ENCODE measurements at places on chromosomes 3 and 15. TPM values are rescaled to one million over a fixed set of nuclear protein-coding genes. Genes with fewer than 3 reads are reported as not detected.

DNA sequence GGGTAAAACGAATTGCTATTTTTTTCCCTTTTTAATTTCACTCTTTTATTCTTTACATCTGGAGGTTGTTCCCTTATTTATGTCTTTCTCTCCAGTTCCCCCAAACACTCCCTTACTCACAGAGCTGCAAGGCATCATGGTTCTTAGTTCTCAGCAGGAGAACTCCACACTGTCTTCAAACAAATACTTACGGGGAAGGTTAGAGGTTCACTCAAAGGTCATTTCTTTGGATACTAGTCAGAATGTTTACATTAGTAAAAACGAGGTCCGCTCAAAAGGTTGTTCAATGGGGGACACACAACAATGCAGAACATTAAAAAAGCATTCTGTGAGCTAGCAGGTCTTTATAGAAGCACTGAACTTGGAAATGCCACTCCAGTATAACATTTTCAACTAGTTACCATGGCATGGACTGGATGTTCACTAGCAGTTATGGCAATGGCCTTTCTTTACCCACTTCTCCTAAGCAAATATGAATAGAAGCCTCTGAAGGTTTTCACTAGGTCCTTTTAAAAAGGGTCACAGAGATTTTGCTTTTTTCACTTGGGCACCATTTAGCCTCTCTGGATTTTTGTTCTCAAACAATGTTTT is 201.7 kb downstream of the MEIS2 start:
- H3K27ac ChIP-seq, result no peak overlapping the region
- no peaks in the 10 kb centered on the region for H3K27me3 ChIP-seq
- no peak overlapping the region for H3K4me3 ChIP-seq
- no peaks in the 10 kb centered on the region for H3K4me1 ChIP-seq
- no peaks in the 10 kb centered on the region for H3K36me3 ChIP-seq
- DNase-seq, result no peak

- no peak overlapping the region for H3K27ac ChIP-seq
- no peak for DNase-seq
These were observed 26.8 kb upstream of the THBS1 start for GRCh38 chr15:39553947-39554693.

DNA sequence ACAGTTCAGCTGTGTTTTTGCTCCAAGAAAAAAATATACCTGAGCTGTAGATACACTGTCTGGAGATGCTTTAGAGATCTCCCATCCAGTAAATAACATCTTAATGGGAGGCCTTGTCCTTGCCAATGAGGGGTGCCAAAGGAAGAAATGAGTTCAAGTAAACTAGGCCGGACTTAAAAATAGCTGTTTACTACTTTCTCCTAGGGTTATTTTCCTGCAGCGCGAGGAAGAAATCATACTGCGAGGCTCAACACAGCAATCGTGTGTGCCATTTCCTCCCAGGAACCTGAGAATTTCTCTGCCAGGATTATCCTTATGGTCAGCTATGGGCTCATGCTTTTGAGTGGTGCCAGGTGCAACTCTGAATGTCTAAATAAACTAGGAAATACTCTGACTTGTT is 71.9 kb downstream of the CMTM8 start:
- no peak overlapping the region for H3K4me3 ChIP-seq
- no peak overlapping the region for H3K27ac ChIP-seq
- no peaks in the 10 kb centered on the region for H3K4me1 ChIP-seq
- H3K27me3 ChIP-seq, result no peaks in the 10 kb centered on the region
- no peaks in the 10 kb centered on the region for H3K36me3 ChIP-seq

GRCh38 chr3:23761440-23761896 is 44.3 kb upstream of the UBE2E1 start:
- H3K4me3 ChIP-seq, result no peak overlapping the region
- no peaks in the 10 kb centered on the region for H3K4me1 ChIP-seq

DNA sequence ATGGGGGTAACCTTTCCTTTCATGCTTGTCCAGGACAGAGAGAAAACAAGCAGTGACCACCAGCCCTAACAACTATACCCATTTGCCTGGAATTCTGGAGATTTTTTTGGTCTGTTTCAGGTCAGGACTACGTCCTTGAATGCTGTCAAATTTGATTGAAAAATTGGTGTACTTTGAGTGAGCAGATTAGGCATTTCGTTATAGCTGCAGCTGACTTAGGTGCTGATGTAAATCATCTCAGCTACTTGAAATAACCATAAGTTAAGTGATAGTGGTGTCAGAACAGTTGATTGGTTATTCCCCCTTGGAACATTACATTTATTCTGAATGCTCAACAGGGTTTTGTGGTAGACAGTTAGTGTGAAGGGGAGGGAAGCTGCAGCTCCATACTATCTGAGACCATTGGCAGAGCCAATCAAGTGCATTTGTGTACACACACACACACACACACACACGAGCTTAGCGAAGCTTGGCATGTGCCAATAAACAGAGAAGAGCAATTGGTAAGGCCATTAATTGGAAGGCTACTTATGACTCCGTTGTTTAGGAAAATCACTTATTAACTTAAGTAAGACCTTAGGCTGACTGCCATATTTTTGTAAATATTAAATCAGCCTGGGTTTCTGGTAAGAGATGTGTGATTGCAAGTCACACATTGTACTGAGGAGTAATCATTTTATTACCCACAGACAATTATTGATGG is 447.8 kb downstream of the MFSD1 start:
- no peaks in the 10 kb centered on the region for H3K4me1 ChIP-seq
- DNase-seq, result no peak
- H3K4me3 ChIP-seq, result no peak overlapping the region
- no peak overlapping the region for H3K27ac ChIP-seq

DNA sequence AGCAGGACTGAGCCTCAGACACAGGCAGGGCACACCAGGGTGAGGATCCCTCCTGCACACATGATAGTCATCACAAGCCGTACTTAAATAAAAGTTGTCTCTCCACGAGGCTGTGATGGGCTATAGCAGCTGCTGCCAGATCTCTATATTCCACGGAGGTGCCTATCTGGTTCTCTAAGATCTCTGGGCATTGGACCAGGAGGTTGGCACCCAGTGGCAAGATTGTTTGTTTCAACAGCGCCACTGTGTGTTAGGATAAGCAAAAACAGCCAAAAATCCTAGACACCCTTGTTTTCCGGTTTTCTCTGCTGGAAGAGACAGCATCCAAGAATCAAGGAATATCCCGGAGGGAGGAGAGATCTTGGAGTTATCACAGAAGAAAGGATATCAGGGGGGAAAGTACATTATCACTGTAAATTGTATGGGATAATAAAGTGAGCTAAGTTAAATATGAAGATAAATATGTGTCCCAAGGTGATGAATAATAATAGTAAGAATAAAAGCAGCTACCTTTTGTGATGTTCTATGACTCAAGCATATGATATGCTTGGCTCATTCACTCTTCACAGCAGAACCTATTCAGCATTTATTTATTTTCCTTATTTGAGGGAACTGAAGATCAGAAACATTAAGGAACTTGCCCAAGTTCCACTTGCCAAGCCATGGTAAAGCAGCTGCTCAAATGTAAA is 90.6 kb upstream of the AKAP13 start:
- no peak overlapping the region for H3K27ac ChIP-seq
- no peaks in the 10 kb centered on the region for H3K27me3 ChIP-seq
- no peaks in the 10 kb centered on the region for H3K4me1 ChIP-seq
- no peak for DNase-seq
- no peaks in the 10 kb centered on the region for H3K36me3 ChIP-seq

GRCh38 chr3:62785384-62785783 is 89.8 kb downstream of the CADPS start:
- no peaks in the 10 kb centered on the region for H3K4me1 ChIP-seq
- no peaks in the 10 kb centered on the region for H3K36me3 ChIP-seq
- H3K4me3 ChIP-seq, result no peak overlapping the region
- H3K27ac ChIP-seq, result no peak overlapping the region

GRCh38 chr15:75929799-75930565 is 26.3 kb downstream of the FBXO22 start:
- no peaks in the 10 kb centered on the region for H3K27me3 ChIP-seq
- H3K4me3 ChIP-seq, result no peak overlapping the region
- no peaks in the 10 kb centered on the region for H3K4me1 ChIP-seq
- DNase-seq, result no peak

GRCh38 chr15:70835415-70835814 is 18.5 kb downstream of the LARP6 start:
- no peaks in the 10 kb centered on the region for H3K4me1 ChIP-seq
- no peak for DNase-seq
- peak overlapping the region; percentile 70 for H3K27ac ChIP-seq
- no peaks in the 10 kb centered on the region for H3K27me3 ChIP-seq
- no peaks in the 10 kb centered on the region for H3K36me3 ChIP-seq

DNA sequence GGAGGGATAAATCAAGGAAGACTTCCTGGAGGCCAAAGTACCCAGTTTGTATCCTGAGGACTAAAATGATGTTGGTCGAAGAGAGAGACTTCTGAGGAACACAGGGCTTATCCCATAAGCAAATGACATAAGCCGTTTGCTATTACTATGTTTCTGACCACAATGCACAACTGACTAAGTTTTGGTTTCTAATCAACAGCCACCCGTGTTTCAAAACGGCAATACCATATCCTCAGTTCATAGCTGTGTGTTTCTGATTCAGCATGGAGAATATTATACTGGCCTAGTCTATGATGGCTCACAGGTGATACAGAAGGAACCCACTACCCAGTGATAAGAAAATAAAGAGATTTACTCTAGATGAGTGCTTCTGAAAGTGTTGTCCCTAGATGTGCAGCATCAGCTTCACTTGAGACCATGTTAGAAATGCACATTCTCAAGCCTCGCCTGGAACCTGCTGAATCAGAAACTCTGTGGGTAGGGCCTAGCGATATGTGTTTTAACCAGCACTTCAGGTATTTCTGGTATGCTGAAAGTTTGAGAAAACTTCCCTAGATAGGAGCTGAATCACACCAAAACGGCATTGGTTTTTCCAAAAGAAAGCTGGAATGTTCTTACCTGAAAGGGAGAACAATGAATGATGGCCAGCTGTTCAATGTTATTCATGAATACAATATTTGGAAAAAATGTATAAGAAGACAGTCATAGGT is 639.7 kb upstream of the NR2F2 start:
- H3K27me3 ChIP-seq, result no peaks in the 10 kb centered on the region
- no peak for DNase-seq
- H3K36me3 ChIP-seq, result no peaks in the 10 kb centered on the region
- H3K4me3 ChIP-seq, result no peak overlapping the region
- no peak overlapping the region for H3K27ac ChIP-seq
- no peaks in the 10 kb centered on the region for H3K4me1 ChIP-seq

DNA sequence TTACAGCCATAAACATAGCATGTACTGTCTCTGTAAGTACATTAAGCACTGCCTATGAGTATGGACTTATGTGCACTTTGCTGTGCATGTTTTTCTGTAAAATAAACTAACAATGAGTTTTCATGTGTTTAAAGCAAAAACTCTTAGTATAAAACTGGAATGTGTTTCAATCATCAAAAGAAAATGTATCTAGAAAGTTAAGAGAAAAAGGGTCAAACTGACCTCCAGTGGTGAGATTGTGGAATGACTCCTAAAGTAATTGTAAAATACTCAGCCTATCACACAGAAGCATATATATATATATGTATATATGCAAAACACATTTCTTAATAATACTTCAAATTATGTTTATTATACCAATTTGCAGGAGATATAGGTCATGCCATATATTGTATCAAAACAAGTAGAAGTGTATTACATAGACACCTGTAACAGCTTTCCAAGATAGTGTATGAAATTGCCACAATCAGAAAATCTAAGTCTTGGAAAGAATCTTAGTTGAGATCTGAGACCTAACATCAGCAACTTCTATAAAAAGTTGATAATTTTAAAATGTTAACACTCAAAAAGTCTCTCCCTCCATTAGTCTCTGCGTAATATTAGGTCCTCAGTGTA is 199.6 kb downstream of the FMN1 start:
- no peaks in the 10 kb centered on the region for H3K4me1 ChIP-seq
- no peak for DNase-seq
- H3K27ac ChIP-seq, result no peak overlapping the region
- H3K27me3 ChIP-seq, result no peaks in the 10 kb centered on the region

DNA sequence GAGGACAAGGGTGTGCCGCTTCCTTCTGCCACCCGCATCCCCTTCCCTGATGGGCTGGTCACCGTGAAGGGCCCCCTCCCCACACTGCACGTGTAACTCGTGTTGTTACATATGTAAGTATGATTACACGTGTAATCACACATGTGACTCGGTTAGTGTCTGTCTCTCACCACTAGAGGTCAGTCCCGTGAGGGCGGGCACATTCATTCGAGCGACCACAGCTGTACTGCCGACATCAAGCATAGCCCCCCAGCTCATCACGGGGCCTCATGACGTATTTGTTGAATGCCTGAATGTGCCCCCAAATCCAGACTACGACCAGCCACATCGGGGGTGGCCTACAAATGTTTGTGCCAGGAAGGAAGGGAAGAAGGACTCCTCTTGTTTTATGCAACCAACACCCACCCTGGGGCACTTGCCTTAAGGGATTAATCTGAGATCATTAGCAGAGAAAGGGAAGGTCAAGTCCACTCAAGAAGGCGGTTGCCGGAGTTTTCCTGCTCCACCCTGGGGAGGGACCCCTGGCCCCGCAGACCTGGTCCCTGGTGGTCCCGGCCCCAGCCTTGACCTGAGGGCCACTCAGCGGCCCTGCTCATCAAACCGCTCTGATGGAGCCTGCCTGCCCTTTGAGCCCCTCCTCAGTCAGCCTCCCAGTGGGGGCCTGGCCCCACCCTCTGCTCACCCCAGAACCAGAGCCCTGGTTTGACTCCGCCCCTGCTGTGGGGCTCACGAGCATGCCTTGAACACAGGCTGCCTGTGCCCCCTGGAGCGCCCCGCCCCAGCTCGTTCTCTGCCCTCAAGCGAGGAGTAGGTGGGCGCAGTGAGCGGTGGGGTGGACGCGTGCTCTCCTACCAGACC is 52.8 kb downstream of the RGMA start:
- no peaks in the 10 kb centered on the region for H3K36me3 ChIP-seq
- H3K27ac ChIP-seq, result no peak overlapping the region
- peaks cover 7% of the 10 kb centered on the region for H3K4me1 ChIP-seq
- no peak overlapping the region for H3K4me3 ChIP-seq
- DNase-seq, result no peak

DNA sequence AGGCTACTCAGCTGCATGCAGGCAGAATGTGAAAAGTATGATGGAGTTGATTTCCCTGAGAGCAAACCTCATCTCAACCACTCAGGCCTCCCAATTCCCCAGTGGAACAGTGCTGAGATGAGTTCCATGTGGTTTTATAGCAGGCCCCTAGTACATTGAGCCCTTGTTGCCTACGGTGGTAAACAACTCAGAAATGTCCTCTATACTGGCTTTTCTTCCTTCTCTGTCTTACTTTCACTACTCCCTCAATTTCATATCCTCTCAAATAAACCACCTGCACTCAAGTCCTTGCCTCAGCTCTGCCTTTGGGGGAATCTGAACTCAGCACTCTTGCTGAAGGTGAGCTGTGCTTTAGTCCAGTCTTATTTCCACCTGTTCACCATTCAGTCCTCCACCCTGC is 399.9 kb downstream of the PDCD6IP start:
- H3K4me1 ChIP-seq, result no peaks in the 10 kb centered on the region
- no peaks in the 10 kb centered on the region for H3K27me3 ChIP-seq
- no peak overlapping the region for H3K27ac ChIP-seq
- DNase-seq, result no peak

The KLHL6 gene
- 7.9 TPM for total RNA-seq

The MAN2C1 gene
- 169 TPM for total RNA-seq

The CHRNA7 gene
- 4.8 TPM for total RNA-seq

The WNT7A gene
- total RNA-seq, result not detected

The GOLGA8R gene
- total RNA-seq, result 4.5 TPM

The CFAP100 gene
- total RNA-seq, result not detected

The GATM gene
- 22.8 TPM for total RNA-seq

The CSTA gene
- 9.1 TPM for total RNA-seq

The GPR160 gene
- 4.2 TPM for total RNA-seq

The ZNF774 gene
- total RNA-seq, result 2.6 TPM
